ENCODE measurements at places on chromosomes 11 and 22.

DNA sequence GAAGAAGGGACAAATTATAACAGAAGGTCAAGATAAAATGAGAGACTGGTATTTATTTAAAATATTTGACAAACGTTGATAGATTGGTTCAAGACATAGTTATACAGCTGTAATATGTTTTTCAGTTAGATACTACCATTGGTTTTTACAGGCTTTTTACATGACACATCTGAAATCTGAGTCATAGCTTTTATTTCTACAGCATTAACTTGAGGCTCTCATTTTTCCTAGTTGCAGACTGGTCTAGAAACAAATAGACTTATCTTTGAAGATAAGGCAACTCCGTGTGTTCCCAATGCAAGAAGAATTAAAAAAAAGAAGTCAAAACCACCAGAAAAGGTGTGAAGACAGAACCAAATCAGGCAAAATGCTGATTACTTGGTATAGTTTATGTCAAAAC lies 31.3 kb downstream of the CEP57 start:
- DNase-seq: no peak

- DNase-seq: no peak
Observed at GRCh38 chr11:27475622-27476021, 3.0 kb upstream of the LGR4 start.

- DNase-seq: no peak
Observed at GRCh38 chr22:22123118-22123959, 121.2 kb upstream of the VPREB1 start.

DNA sequence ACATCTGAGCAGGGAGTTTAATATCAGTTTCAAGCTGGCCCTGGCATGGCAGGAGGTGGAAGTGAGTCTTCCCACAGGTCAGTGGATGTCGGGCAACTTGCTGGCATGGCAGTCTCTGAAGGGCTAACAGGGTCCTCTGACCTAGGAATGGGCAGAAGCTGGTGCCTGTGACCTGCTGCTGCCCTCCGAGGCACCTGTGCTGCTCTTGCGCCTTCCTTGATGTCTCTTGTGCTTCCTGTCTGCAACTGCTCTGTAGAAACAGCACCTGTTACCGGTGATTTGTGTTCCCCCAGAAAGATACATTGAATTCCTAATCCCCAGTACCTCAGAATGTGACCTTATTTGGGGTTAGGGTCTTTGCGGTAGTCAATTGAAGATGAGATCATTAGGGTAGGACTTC lies 110.3 kb downstream of the RPS6KA4 start:
- DNase-seq: no peak

- no peak for DNase-seq
Observed at GRCh38 chr11:11845551-11845950, 3.8 kb downstream of the USP47 start.

DNA sequence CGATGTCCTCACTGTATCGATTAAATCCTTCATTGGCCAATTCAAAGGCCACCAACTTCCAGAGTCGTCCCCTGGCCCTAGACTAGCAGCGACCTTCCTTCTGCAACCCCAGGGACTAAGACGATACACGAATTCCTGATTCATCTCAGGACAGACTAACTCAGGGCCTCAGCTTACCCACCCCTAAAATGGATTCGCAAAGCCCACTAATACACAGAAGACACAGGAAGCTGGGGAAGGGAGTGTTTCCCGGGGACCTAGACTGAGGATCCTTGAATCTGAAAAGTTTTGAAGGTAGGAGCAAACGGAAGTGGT lies 509 bp downstream of the LAMTOR1 start:
- no peak for DNase-seq
